ENCODE measurements at places on chromosomes 3 and 15.

GRCh38 chr3:48783304-48783703 lies 64.4 kb downstream of the PRKAR2A start:
- DNase-seq, result no peak

DNA sequence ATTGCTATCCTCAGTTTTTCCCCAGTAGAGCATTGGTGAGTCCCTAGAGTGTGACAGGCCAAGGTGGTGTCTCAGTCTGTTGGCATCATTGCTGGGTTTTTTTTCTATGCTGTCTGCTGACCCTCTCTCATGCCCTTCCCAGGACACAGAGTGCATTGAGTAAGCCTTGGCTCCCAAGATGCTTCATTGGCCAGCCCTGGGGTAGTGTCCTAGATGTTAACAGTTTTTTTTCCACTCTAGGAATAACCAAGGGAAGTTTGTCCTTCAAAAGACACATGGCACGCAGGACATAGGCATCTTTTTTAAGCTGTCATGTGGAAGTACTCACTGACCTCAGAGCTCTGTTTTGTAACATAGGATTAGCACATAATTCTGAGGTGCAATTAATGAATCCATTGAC lies 19.5 kb downstream of the ADAMTSL3 start:
- DNase-seq, result no peak

- DNase-seq, result peak; percentile 90
Observed at GRCh38 chr3:11637901-11638458, 5.7 kb downstream of the VGLL4 start.

DNA sequence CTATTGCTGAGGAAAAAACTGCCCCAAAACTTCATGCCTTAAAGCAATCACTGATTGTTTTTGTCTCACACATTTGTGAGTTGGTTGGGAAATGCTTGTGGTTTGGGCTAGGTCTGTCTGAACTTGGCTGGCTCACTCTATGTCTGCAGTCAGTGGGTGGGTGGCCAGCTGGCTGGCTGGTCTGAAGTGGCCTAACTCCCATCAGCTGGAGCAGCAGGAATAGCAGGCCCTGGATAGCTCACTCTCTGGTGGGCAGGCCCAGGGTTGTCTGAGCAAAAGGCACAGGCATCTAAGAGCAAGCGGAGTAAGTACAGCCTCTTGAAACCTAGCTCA lies 37.7 kb upstream of the PRR20G start:
- DNase-seq, result no peak

DNA sequence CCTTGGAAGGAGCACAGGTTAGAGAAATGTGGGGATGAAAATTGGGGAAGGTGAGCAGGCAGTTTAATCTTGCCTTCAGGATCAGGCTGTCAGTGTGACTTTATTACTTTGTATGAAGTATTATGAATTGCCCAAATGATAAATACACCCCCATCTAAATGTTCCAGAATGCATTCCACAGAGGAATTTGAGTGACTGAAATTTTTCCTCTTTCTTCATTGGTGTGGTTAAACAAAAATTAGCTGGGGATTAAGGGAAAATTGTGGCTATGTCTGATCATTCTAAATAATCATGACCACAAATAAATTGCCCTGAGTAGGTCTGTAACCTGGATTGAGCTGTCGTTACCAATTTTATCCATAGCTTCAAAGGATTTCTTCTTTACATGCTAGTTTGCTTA lies 33.5 kb downstream of the FAM98B start:
- no peak for DNase-seq
